ENCODE measurements at places on chromosomes 12 and 14.
A peak's percentile ranks its signal among the peaks of the same experiment; 100 is the strongest.

DNA sequence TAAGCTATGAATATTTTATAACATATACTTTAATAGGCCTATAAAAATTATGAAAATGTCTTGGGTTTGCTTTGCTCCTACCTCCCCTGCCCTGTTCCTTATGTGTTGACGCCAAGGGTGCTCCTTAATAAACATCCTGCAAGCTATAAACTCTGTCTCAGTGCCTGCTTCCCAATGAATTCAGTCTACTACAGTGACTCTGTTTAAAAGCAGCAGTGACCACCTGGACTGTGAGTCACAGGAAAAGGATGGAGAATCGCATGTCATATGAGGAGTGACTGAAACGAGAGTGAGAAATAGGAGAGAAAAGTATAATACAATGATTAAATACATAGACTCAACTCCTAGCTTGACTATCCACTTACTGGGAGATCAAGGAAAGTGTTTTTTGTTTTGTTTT, 41.1 kb upstream of the CFAP54 start:
- DNase-seq, result no peak

DNA sequence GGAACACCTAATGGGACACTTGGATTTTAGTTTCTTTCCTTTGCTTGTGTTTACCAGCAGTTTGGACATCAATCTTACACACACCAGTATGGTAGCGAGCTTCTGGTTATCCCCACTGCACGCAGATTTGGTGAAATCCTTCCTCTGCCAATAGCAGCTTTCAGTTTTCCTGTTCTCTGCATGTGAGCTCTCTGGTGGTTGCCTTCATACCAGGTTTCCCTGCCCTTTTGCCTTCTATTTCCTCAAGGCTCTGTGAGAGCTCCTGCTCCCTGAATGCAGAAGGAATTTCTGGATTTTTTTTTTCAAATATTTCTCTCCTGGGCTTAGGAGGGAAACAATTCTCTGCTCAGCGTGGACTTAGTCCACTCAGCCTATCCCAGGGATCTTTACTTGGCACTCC, 93.0 kb upstream of the CCDC91 start:
- no peak for DNase-seq

DNA sequence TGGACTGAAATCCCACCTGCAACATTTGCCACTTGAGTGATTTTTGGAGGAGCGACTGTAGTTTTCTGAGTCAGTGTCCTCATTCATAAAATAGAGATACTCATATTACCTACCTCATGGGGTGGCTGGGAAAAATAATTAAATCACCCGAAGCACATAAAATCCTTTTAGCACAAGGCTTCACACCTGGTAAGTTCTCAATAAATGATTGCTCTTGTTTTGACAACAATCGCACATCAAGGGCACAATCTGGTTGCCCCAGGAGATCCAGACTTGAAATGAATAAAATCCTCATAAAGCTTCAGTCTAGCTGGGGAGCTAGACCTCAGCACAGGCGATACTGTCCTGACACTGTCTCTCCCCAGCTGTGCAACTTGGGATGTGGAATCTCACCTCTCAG, 76.0 kb upstream of the CCDC60 start:
- no peak for DNase-seq

- DNase-seq, result no peak
Measured at GRCh38 chr12:92385296-92385695, 239.7 kb upstream of the BTG1 start.

GRCh38 chr12:104303538-104304151, at the start of gene EID3:
Gene EID3, plus strand, starts transcription at chr12:104303739. Its CDS starts 196 bp downstream, at chr12:104303935.
- peak; percentile 80 for DNase-seq

DNA sequence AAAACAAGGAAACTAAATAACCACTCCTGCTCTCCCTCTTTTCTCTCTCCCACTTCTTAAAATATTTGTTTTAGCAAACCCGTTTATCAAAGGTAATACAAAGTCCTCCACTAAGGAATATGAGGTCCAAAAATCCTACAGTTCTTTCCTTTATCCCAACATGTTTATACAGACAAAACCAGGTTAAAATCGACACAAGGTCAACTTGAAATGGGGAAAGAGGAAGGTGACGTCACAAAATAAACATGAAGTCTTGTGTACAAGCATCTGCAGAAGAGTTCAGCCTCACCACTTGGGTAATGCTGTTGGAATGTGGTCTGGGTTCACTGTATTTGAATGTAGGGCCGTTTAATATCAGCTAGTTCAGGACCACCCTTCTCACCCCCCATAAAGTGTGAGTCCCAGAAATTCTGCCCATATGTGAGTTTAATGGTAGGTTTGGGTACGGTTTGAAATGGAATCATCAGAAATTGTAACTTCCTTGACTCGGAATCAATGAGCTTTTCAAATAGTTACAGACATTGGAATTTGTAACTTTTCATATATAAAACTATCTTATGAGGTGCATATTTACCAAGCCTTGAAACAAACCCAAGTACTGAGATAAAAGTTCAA, 120.0 kb upstream of the SLC38A2 start:
- DNase-seq, result no peak

DNA sequence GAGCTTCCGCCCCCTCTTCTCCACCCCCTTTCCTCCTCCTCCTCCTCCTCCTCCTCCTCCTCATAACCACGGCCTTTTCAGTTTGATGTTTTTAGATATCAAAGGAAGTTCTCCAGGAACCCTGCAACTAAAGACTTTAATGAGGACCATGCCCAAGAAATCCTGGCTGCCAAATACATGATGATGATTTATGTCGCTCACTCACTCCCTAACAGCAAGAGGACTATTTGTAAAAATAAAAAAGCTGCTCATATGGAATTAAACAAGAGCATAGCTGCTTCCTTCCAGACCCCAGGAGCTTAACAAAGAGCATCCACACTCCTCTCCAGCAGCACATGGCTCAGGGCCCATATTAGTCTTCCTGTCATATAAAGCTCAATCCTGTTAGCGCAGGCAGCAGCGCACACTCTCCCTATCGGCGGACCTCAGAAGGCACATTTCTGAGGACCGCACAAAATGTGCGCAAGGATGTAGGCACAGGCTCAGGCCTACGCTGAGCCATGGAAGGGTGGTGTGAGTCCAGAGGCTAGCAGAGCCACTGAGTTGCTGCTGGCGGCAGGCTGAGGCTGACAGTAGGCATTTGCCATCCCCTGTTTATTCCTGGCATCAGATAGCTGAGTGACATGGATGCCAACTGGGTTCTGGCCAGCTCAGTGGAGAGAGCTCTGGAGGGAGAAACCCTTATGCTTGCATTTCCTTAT, 232.8 kb downstream of the MSRB3 start:
- DNase-seq, result no peak

- DNase-seq, result no peak
Measured at GRCh38 chr14:100629098-100629497, 41.9 kb upstream of the BEGAIN start.

GRCh38 chr14:96318836-96319235, 44.3 kb downstream of the ATG2B start:
- no peak for DNase-seq

DNA sequence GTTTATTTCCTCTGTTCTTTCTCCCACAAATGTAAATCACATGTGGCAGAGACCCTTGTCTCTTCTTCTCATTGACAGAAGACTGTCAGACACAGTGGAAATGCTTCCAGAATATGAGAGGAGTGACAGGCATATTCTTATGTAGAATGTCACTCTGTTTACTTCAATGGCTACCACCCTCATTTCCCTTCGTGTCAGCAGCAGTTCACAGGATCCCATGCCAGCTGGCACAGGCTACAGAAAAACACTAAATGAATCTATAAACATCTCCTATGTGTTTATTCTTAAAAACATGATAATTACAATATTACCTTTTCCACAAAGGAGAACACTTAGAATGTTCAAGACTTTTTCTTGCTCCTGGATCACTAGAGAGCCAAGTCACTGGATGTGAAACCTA, 183.8 kb upstream of the CNTN1 start:
- no peak for DNase-seq

GRCh38 chr12:51817027-51817953, 31.2 kb downstream of the FIGNL2 start:
- DNase-seq, result no peak

- DNase-seq, result no peak
Measured at GRCh38 chr12:76879710-76880518, 1.1 kb upstream of the CSRP2 start.

DNA sequence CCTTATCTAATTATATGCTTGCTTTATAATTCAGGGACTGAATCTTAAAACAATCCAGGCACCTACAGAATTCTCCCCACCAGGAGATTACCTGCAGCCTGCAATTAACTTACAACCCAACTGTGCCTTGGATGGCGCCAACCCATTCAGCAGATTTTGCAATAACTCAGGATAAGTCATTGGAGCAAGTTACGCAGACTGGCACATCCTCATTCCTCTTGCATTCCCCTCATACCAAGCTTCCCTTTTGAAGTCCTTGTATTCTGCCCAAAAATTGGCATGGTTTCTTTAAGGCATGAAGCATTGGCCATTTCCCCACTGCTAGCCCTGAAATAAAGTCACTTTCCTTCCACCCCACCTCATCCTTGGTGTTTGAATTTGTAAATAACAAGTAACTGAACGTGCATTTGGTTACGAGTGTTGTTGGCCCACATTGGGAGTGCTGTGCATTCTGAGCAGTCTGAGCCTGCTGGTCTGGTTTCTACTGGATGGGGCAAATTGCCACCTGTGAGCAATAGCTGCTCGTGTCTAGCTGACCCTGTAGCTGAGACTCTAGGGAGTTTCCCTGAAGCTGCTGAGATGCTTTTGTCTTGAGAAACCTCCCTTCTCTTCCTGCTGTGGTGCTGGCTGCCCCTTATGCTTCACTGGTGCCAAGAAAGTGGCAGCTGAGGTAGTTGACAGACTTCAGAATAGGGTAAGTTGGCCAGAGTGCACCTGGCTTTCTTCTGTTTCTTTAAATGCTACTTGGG, 99.2 kb upstream of the SCAF11 start:
- no peak for DNase-seq

GRCh38 chr12:76084863-76085519, 506 bp upstream of the NAP1L1 start:
- DNase-seq, result peak; percentile 29

- no peak for DNase-seq
Measured at GRCh38 chr12:124433147-124433874, 134.1 kb downstream of the NCOR2 start.

DNA sequence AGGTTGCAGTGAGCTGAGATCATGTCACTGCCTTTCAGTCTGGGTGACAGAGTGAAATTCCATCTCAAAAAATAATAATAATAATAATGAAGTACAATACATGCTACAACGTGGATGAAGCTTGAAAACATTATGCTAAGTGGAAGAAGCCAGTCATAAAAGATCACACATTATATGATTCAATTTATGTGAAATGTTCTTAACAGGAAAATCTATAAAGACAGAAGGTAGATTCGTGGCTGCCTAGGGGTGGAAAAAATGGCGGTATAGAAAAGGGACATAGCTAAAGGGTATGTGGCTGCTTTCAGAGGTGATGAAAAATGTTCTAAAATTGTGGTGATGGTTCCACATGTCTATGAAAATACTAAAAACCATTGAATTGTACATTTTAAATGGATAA, 41.0 kb upstream of the AMIGO2 start:
- no peak for DNase-seq

GRCh38 chr14:81006266-81006665, 50.8 kb downstream of the TSHR start:
- no peak for DNase-seq

- DNase-seq, result no peak
Measured at GRCh38 chr14:24369907-24370687, 2.1 kb downstream of the NFATC4 start.

DNA sequence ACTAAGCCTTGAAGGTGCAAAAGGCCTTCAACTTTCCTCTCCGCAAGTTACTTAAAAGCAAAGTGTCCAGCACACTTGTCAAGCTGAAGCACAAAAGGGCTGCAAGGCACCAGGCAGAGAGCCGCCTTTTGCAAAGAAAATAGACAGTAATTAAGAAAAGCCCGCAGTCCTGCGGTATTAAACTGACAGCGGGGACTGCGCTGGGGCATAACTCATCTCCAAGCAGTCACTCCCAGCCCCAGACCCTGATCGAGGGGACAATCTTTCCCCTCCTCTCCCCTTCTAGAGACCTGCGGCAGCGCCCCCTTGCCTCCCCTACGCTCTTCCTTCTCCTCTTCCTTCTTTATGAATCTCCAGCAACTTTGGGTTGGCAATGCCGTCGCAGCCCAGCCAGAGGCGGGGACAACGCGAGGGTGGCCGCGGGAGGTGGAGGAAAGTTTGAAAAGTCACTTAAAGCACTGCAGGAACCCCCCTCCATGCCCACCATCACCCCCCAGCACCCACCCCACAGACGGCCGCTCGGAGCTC, 200.9 kb upstream of the CAND1 start:
- DNase-seq, result no peak

GRCh38 chr14:54700717-54701116, 133.8 kb downstream of the SAMD4A start:
- DNase-seq, result no peak

DNA sequence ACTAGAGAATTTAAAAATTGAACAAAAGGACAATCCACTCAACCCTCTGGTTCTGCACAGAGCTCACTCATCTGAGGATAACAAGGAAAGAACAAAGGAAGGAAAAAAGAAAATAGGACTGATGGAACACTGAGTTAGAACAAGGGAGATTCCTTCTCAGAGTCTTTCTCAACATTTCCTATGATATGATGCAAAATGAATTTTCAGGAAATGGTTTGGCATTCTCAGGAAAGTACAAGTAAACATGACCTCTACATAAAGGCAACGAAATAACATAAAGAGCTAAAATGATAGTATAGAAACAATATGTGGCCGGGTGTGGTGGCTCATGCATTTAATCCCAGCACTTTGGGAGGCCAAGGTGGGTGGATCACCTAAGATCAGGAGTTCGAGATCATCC, 135.8 kb downstream of the ITPR2 start:
- DNase-seq, result no peak
